Prostate gland (tissue), 2 donors: ENCODE measurements at places on chromosomes 2 and 18.

DNA sequence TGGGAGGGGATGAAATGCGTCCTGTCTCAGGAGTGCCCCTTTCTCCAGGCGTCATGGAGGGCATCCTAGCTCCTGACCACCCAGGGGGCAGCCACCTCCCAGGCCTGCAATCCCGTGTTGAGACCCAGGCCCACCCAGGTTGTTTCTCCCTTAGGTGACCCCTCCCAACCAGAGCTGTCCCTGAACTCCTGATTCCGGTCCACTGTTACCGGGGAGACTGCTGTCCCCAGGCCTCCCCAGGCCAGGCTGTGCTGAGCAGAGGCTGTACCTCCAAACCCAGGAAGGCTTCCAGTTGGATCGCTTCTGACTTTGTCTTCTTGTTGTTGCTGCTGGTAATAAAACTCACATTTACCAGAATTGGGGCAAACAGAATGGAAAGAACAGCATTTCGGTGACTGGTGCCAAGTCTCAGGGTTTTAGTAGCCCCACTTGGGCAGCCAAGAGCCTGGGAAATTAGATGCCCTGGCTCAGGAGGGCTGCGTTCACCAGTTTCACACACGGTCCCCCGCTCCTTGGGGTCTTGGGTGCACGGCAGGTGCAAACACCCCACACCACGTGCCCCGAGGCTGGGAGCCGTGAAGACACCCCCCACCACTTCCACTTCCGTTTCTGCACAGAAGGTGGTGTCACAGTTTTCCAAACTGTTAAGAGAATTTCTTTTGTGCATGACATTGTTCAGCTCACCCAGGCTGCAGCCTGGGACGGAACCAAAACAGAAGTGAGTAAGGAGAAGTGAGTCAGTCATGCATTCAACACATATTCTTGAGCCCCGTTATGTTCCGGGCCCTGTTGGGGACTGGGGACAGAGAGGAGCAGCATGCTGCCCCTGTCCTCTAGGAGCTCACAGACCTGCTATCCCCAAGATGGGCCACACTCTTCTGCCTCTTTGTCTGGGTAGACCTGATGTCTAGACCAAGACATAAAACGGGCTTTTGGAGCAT is 29.4 kb downstream of the ITM2C start:
- DNase-seq, result no peak

DNA sequence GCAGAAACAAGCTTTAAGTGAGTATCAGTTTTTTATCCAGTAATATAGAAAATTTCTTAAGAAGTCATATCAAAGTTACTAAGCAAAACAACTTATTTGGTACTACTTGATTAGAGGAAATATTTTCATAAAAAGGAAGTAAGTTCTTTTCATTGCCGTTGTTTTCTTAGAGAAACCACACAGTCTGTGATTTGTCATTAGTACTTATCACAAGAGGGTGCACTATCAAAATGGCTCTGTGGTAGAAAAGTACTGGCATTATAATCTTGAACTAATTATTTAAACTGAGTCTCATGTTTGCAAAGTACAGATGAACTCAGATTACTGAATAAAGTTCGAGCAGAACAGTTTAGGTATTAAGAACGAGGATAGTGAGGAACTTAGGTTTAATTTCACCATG is 93.4 kb downstream of the IKZF2 start:
- no peak for DNase-seq

GRCh38 chr18:12409469-12409868 is 1.7 kb downstream of the PRELID3A start:
- DNase-seq, result no peak

GRCh38 chr2:188746727-188747126 is 227.4 kb upstream of the COL3A1 start:
- no peak for DNase-seq

DNA sequence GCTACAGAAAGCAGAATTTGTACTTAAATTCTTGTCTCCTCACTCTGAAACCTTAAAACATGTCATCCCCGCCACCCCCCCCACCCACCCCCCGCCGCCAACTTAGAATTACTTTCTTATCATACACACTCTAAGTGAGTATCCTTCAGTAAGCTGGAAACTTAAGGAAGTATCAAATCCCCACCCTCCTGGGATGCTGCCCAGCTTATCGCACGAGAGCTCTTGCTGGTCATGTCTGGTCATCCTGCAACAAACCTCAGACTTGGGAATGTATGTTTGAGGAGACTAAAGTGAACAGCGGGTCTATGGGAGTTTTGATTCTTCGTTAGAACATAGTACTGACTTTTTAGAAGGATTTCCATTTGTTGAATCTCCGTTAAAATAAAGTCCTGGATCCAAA is 203.3 kb downstream of the PTGR3 start:
- no peak for DNase-seq

DNA sequence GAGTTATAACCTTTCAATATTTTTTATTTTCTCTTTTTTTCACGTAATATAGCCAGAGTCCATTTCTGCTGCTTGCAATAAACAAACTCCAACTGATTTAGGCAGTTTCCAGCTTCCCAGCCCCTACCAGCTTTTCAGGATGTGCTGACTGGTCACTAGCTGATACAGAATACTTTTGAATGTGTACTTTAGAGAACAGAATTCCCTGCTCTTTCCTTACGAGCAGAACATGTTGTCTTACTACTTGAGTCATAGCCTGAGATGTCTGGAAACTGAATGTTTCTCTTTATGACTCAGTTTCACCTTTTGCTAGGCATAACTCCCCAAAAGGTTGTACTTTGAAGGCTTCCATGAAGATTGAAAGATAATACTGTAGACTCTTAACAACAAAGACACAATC is 44.5 kb upstream of the KCNE4 start:
- DNase-seq, result no peak

GRCh38 chr2:233387667-233388528 is 33.6 kb downstream of the DGKD start:
- peak; percentile 91 for DNase-seq

GRCh38 chr18:26584745-26585144 is 36.4 kb upstream of the KCTD1 start:
- no peak for DNase-seq

GRCh38 chr2:65917986-65918385 is 485.6 kb upstream of the SPRED2 start:
- no peak for DNase-seq

DNA sequence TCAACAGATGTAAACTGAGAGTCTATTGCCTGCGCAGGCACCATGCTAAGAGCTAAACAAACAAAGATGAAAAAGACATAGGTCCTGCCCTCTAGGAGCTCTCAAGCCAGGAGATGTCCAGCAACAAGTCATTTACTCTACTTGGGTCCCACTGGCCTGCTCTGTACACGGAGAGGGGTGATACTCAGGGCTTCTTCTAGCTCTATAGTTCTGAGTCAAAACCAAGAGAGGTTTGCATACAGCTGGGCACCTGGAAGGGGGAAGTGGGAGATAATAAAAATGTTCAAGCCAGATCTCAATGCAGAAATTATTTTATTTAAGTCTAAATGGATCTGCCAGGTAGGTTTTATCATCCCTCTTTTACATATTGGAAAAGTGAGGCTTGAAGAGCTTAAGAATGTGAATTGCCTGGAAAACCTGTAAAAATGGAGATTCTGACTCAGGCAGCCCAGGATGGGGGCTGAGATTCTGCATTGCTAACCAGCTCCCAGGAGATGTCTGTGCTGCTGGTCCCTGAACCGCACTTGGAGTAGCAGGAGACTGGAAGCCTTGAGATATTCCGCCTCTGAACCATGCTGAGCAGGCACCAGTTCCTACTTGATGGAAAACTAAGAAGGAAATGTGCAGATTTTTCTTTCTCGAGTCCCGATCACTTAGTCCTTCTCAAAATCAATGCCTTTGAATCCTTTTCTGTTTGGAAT is 201.1 kb downstream of the PRKCE start:
- DNase-seq, result no peak

- DNase-seq, result no peak
Observed at GRCh38 chr2:241943961-241944575, 74.5 kb downstream of the RTP5 start.

DNA sequence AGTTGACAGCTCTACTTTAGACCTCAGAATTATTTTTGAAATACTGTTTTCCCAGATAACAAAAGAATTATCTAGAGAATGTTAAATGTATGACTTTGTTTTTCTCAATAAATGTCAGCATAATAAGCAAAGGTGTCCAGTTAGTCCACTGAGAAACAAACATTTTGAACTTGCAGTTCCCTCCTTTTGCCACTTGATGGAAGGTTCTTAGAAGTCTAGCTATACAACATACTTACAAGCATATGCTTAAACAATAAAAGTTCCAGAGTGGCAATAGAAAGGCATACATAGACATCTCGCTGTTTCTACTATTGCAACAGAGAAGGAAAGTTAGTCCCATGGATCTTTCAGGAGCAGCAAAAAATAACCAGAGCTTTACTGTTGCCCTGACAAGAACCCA is 11.8 kb downstream of the NDUFA10 start:
- DNase-seq, result no peak

DNA sequence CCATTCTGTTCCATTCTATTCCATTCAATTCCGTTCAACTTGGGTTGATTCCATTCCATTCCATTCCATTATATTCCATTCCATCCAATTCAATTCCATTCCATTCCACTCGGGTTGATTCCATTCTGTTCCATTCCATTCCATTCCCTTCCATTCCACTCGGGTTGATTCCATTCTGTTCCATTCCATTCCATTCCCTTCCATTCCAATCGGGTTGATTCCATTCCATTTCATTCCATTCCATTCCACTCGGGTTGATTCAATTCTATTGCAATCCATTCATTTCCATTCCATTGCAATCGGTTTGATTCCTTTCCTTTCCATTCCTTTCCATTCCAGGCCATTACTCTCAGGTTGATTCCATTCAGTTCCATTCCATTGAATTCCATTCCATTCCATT is 1138.4 kb downstream of the RPIA start:
- no peak for DNase-seq

DNA sequence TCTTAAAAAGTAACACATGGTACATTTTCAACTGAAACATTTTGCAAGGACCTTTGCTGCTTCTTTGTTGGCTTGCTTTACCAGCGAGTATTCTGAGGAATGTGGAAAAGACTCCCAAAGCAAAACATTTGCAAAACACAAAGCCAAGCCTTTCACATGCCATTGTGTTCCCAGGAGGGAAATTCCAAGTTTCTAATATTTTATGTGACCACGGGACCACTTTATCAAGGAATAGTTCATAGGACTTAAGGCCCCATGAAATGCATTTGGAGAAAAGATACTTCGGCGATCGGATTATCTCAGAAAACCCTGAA is 26.2 kb downstream of the CYP27C1 start:
- no peak for DNase-seq

DNA sequence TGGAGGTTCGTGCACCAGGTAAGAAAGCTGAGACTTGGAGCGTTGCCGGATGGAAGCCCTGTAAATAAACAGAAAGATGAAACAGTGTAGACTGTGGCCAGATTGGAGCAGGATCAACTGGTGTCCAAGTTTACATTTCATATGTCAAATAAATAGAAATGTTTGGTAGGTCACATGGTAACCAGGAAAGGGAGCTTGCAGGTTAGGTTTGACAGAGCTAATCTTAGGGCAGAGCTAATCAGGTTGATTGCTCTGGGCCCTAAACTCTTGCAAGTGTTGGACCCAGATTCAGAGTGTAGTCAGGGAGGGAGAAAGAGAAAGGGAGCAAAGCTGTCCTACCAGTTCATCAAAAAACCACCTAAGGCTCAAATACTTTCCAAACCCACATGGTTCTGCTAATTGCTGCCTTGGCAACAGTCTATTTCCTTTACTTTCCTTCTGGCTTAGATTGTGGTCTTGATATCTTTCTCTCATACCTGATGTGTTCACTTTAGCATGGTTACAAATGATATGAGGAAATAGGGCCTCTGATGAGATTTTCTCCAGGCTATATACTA is 63.2 kb downstream of the G6PC2 start:
- peak; percentile 67 for DNase-seq

- DNase-seq, result no peak
Observed at GRCh38 chr2:523698-524270, 153.4 kb downstream of the TMEM18 start.
